ENCODE measurements at places on chromosomes 11 and 22.

DNA sequence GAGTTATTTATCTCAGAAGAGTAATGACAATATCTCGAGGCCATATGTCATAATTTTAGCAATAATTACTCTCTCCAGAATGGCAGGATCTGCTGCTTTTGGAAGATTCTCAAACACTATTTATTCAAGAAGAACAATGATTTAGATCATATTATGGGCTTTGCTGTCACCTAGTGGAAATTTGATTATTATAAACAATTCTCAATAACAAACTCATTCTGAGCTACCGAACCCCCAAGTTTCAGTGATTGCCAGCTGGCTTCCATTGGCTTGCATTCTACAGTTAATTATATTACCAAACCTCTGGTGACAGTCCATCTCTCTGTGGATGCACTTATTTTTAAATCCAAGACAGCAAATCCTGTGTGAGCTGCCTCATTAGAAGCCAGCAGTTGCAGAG is 27.9 kb upstream of the SLC36A4 start:
- no peak for DNase-seq

GRCh38 chr22:48973694-48974041 is 854.0 kb downstream of the BRD1 start:
- DNase-seq: no peak

DNA sequence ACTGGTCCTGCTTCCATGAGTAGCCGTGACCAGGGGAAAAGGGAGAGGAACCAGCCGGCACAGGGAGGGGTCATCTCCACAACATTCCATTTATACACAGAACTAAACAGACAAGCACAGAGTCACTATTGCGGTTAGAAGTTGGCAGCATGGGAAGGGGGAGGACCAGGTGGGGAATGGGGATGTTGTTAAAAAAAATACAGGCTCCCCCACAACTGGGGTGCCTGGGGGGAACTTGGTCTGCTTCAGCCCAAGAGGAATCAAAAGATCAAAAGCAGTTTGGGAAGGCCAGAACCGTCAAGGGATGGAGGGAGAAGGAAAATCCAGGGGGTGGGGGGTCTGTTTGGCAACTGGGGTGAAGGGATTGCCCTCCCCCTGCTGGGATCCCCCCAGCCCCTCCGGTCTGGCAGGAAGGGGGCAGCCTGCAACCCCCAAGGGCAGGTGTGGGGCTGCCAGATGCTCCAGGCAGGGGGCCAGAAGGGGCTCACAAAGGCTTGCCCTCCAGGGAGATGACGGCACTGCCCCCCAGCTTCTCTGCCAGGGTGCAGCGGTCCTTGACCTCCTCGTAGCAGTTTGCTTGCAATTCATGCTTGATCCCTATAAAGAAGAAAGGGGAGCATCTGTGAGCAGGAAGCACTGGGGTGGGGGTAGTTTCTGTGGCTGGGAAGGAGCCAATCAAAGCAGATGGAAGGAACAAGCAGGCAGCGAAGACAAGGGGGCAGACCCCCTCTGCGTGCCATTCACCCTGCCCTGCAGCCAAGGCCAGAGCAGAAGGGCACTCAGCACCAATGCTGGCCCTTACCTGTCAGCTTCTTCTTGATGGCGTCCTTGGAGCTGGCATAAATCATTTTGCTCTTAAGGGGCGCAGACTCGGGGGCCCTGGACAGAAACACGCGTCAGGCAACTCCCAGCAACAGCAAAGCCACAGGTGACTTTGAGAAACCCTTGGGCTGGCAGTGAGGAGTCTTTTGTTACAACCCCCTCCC is 2.8 kb downstream of the CFL1 start:
- DNase-seq: no peak

DNA sequence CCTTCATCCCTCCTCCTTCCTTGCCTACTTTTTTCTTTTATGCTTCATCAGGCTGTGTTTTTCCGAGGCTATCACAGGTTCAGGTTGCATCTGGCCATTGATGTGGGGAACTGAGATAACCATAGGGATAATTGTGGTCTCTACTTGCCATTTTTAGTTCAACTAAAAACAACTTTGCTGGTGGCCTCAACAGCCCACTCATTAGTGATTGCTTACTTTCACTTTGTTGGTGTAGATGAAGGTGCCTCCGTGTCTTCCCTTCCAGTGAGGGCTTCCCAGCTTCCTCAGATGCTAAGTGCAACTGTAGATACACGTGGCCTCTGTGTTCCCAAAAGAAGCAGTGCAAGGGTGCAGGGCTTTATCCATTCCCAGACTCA is 35.0 kb downstream of the KCNJ1 start:
- no peak for DNase-seq

DNA sequence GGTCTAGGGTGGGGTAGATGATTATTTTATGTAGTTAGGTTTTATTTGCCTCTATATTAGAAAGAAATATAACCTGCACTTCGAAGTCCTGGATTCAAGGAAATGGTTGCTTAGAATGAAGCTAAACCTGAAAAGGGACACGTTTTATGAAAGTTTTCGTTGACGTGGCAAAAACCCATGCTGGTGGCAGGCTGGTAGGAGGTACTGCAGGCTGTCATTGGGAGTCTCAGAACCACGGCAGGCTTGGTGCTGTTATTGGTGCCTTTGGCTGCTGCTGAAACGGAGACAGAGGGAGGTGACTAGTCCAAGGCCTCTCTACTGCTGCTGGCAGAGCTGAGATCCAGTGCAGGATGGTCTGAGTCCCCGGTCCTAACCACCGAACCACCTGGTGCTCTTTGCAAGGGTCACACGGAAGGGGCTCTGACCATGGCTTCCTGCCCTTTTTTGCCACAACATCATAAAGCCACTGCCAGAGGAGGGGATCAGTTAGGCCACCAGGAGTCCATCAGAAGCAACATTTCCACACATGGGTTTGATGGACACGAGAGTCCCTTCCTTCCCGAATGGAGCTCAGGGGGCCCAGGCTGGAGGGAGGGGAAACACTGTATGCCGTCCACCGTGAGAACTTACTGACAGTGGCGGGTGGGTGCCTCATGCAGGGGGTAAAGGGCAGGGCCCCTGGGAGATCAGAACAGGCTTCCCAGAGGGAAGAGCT is 13.4 kb downstream of the CSF2RB start:
- DNase-seq: no peak

GRCh38 chr11:129739339-129739738 is 76.3 kb upstream of the TMEM45B start:
- DNase-seq: no peak

- no peak for DNase-seq
Observed at GRCh38 chr11:45997599-45997998, 75.1 kb downstream of the LARGE2 start.

DNA sequence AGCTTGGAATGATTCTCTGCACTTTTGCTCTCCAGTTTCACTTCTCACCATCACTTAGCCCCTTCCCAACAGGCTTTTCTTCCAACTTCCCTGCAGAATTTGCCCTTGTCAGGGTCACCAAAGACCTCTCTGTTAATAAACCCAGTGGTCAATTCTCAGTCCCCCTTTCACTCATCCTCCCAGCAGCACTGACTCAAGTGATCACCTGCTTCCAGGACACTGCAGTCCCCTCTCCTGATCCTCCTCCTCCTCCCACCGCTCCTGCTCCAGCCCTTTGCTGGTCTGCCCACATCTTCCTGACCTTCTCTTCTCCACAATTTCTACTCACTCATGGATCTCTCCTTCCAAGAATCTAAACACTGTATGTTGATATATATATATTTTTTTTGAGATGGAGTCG is 57.9 kb downstream of the SHISAL1 start:
- no peak for DNase-seq

DNA sequence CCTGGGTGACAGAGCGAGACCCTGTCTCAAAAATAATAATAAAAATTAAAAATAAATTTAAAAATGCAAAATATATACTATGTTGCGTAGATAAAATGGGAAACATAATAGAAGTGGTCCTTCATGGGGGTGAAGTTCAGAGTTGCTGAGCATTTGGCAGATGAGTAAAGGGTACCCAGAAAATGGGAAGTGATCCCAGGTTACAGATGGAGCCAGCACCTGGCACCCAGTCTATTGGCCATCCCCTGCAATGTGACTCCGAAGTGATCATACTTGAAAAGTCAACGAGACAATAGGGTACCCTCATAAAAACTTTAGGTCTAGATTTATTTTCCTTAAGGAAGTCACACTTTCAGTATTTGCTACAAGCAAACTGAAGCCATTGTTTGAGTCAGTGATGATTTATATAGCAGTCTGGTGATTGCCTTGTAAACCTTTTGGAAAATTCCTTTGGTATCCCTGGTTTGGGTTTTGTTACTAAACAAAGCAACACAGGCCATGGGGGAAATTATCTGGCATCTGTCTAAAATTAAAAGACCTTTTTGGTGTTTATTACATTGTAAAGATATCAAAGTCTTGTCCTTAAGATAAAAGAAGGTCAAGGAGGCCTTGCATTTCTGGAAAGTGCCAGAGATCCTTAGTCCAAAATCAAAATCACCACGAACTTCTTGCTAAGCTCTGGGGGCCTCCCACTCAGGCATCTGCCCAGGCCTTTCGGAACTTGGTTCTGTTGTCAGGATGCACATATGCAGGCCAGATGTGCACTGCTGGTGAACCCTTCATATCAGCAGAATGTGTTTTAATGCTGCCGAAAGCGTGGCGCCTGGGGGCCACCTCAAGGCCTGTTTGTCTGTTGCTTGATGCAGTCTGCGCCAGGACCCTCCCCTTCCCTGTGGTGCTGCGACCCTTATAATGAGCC is 4.3 kb downstream of the SMARCB1 start:
- no peak for DNase-seq

DNA sequence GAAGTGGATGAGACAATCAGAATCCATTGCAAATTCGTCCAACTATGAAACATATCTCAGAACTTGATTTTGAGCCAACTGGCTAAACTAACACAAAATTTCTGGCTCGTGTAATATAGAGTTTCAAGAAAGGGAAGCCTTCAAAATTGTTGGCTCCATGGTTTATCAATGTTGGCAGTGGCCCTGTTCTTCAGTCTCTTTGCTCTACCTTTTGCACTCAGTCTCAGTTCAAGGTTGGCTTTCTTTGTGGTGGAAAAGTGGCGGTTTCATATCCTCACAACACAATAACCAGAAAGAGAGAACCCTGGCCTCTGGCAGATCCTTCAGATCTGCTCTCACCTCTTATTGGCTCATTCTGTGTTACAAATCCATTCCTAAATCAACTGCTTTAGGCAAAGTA is 473.8 kb upstream of the API5 start:
- DNase-seq: no peak

GRCh38 chr11:34624069-34624468 is 3.2 kb downstream of the EHF start:
- DNase-seq: no peak

- DNase-seq: no peak
Observed at GRCh38 chr11:40338739-40339138, 1120.7 kb downstream of the LRRC4C start.
